Activated T-cell treated with anti-CD3 and anti-CD28 coated beads for 1 hour (primary cell): ENCODE measurements at places on chromosomes 1 and 21.

DNA sequence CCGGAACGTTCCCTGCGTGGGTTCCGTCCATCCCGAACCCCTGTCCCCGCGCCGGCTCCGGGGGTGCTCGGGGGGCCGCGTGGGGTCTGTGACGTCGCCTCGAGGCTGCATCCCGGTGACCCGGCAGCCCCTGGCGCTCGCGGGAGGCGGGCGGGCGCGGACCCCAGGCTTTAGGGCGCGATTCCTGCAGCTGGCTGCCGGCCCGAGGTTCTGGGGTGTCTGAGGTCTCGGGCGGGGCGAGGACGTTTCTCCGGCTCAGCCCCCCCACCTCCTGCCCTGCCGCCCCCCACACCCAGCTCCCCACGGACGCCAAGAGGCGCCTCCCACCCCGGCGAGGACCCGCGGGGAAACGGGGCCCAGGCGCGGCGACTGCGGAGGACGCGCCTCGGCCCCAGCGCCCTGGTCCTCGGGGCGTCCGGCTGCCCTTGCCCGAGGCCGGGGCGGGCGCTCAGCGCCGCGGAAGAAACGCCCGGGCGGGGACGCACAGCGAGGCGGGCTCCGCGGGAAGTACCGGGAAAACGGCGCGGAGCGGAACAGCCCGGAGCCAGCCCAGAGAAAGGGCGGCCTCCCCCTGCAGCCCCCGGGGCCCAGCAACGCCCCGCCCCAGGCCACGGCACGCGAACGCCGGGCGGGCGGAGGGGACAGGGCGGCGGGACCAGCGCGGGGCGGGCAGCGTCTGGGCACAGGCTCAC, 1.3 kb upstream of the PCBP3 start:
- no peak for DNase-seq

DNA sequence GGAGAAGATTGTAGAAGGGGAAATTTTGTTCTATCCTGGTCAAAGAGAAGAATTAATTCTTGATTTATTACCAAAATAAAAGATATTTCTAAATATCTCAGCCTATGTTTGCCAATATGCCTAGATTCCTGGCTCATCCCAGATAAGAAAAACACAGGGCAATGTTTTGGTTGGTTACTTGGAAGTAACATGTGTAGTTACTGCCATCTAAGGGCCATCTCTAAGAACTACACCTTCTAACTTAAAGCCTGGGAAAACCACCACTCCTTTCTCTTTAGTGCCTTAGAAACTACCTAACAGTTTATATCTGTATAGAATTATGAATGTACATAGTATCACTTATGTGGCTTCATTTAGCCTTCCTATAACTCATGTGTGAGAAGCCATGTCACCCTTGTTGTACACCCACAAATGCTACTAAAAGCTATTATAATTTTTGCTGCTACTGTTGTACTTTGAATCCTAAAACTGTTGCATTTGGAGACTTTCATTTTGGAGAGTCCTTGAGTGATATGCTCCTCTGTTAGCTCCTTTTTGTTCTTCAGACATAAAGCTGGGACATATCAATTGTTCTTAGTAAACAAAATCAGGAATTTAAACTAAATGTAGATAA, 4.5 kb downstream of the AIM2 start:
- DNase-seq: no peak

GRCh38 chr1:9881838-9882249, 28.2 kb downstream of the CTNNBIP1 start:
- DNase-seq: no peak

GRCh38 chr1:188062456-188062855, 1233.7 kb downstream of the PLA2G4A start:
- DNase-seq: no peak

DNA sequence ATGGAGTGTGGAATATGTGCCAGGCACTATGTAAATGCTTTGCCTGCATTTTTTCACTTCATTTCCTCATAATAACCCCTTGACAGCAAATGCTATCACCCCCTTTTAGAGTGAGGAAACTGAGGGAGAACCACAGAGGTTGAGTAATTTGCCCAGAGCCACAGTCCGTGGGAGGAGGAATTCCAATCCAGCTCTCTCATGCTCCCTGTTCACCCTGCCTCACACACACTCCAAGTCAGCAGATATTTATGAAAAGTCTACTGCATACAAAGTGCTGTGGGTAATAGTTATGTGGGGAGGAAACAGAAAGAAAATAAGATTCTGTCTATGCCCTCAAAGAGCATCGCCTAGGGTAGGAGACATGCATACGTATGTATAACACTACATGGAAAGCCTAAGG, 30.9 kb upstream of the RBM15 start:
- DNase-seq: no peak

DNA sequence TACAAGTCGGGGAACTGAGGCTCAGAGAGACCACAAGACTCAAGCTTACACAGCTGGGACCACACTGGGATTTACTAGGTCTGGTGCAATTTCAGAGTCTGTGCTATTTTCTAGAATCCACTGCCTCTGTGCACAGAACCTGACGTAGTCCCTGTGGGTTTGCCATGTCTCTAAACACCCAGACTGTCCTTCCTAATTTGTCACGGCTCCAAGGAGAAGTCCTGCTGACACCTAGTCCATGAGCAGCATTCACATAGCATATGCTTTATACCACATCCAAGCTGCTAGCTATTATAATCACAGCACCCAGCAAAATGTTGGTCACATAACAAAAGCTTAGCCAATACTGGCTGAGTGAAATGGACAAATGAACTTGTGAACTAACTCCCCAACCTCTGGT, 79.0 kb upstream of the HMGB4 start:
- no peak for DNase-seq

DNA sequence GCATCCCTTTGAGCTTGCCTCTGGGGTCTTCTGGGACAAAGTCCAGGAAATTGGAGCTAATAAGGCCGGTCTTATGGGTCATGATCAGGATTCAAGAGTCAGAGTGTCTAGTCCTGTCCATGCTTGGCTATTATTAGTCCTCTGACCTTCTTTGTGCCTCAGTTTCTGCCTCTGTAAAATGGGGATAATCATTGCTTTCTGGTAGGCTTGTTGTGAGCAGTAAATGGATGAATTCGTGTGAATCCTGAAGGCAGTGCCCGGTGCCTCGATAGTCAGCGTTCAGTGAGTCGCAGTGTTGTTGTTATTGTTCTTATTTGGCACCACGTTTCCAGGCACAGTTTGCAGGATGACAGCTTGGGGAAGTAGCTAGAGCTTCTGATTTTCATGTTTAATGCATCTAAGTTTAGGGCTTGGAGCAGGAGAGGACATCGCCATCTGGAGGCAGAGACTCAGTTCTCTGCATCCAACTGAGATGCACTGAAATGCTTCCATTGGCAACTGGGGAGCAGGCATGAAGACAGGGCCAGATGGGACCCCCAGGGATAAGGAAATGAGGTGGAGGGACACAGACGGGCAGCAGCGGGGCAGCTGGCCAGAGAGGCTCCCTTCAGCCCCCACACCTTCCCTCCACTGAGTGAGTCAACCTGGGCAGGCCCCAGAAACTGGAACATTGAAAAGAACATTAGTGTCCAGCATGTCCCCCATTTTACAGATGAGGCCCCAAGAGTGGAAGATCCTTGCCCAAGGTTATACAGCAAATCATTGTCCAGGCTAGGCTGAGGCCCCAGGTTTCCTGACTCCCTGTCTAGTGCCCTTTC, 160.3 kb downstream of the PTPRU start:
- no peak for DNase-seq

DNA sequence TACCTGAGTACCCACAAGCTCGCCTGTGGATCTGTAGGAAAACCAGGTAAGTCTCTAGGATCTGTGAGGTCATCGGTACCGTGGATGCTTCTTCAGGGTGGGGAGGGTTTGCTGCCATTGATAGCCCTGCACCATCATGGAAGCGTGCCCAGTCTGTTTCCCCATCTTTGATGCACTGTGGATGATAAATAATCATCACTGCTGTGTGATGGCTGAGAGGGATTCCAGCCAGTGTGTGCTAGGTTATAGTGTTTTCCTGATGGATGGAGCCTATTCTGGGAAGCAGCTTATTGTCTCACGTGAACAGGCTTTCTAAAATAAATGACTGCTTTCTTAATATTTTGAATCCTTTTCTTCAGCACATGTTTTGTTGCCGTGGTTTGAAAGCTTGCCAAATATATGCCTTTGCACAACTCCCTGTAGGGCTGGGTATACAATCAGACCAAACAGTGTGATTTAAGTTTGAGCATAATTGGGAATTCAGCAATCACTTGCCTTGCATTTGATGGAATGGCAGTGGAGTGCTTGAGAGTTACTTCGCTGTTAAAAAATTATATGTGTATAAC, 113.8 kb downstream of the CAMTA1 start:
- DNase-seq: no peak

DNA sequence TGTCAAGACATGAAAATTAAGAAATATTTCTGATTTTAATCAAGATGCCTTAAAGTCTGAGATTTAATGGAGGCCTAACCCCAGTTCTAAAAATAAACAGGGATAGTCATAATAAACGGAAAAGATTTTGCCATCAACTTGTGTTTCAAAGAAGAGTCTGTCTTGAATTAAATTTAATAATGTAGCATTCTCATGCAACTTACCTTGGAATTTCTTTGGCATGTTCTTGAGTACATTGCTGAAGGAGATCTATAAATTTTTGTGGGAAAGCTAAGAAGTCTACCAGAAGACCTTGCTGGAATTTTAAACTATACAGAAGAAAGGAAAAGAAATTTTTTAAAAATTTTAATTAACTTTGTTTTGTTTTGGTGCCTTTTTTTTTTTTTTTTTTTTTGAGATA, 10.6 kb downstream of the SASS6 start:
- no peak for DNase-seq

GRCh38 chr1:176557543-176558258, 94.7 kb downstream of the PAPPA2 start:
- DNase-seq: no peak

GRCh38 chr21:26519142-26519541, 53.9 kb downstream of the CYYR1 start:
- no peak for DNase-seq

DNA sequence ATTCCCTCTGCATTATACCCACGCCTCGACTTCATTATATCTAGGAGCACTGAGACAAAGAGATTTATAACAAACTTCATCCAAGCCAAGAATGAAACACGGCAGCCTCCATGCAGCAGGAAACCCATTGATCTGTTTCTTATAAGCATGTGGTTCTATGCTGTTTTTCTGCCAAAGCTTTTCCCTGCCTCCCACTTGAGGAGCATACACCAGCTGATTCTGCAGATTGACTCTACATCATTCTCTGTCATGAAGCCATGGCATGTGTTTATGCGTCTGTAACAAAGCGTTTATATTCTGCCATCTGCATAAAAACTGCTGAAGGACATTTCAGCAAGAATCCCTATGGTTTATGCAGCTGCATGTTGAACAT, 102.0 kb downstream of the CYYR1 start:
- no peak for DNase-seq

DNA sequence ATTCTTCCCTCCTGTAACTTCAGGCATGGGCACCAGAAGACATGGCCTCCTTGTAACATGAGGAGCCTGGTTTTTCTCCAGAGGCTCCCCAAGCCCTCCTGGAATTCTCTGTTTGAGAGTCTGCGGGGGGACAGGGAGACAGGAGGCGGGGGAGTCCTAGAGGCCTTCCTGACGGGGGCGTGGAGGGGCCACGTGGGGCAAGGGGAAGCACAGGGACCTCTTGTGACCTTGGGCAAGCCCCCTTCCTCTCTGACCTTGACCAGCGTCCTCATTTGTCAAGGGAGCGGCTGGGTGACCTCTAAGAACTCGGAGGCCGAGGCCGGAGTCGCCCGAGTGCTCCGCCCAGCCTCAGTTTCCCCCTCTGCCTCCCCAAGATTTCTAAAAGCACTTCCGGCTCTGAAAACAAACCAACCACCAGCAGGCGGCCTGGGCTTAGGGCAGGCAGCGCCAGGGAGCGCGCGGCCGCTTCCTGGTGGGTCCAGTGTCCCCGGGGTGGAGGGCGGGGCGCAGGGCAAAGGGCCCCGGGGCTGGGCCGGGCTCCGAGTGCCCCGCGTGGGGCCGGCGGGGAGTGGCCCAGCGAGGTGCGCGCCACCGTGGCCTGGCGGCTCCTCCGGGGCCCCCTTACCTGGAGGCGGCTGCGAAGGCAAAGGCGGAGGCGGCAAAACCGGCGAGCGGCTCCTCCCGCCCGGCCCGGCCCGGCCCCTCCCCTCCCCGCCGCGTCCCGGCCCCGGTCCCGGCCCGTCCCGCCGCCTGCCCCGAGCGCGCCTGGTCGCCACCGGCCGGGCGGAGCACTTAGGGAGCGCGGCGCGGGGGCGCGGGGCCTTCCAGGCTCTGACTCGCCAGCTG, at the start of gene TMCO4:
Gene TMCO4 (minus strand): TSS at position 687 of the 846 bp plus-strand sequence. CDS start 19,158 bp downstream, outside the sequence.
- peak; percentile 36 for DNase-seq

- no peak for DNase-seq
Observed at GRCh38 chr1:88979749-88980116, 12.7 kb downstream of the KYAT3 start.

DNA sequence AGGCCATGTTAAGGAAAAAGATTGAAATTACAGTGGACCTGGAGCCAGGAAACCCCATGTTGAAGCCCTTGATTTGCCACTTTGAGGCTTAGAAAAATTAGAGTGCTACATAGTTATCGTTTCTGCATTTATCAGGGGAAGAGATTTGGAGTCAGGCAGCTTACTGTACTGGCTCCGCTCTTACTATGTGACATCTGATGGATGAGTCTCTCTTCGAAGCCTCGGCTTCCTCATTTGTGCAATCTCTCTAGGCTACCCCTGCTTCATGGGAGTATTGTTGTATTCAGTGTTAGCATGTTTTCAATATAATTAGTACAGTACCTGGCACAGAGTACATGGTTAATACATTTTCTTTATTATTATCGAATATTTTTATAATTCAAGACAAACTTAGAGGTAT, 480.4 kb upstream of the USP24 start:
- DNase-seq: no peak

GRCh38 chr1:238672262-238672661, 714.1 kb upstream of the CHRM3 start:
- no peak for DNase-seq

DNA sequence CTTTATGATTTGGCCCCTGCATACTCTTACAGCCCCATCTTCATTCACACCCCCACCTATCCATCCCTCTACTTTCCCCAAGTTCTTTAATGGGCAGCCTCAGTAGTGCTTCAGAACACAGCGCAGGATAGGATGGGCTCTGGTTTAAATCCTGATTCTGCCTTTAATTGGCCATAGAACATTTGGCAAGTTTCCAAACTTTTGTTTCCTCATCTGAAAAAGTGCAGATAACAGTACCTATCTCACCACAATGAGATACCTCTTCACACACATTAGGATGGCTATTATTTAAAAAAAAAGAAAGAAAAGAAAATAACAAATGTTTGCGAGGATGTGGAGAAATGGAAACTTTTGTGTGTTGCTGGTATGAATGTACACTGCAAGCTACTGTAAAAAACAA, 142.5 kb upstream of the VANGL1 start:
- DNase-seq: no peak

- no peak for DNase-seq
Observed at GRCh38 chr1:31707711-31708110, 3.9 kb upstream of the COL16A1 start.

DNA sequence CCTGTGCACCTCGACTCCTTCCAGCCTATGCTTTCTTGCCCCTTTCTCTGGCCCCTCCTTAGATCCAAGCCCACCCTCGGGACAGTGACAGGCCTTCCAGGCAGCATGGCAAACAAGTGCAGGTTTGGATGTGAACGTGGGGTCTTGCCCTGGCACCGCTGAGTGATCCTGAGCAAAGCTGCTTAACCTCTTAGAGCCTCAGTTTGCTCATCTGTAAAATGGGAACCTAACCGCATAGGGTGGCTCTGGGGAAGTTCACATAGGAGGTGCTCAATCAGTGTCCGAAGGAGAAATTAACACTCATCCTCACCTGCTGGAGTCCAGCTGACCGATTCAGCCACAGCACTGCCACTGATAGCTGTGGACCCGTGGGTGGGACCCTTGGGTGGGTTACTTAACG, 7.2 kb downstream of the MFAP2 start:
- no peak for DNase-seq
